ENCODE measurements at places on chromosomes 6 and 20.
A peak's percentile ranks its signal among the peaks of the same experiment; 100 is the strongest.

DNA sequence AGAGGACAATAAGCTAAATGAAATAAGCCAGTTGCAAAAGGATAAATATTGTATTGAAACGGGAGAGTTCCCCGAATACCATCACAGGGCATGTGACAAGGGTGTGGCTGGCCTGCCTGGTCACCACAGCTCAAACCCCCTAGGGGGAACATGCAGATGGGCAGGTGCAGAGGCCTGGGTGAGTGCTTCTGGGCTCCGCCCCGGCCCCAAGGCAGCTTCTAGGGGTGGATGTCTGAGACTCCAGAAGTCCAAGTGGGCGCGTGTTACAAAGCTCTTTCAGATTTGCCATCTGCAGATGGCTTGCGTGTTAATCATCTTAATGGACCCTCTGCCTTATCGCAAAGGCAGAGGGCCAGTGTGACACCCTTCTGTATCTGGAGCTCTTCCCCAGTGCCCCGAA lies 559.2 kb upstream of the IMPG1 start:
- no peak for DNase-seq

GRCh38 chr6:106512968-106513574 lies 116.2 kb downstream of the RTN4IP1 start:
- DNase-seq, result no peak

DNA sequence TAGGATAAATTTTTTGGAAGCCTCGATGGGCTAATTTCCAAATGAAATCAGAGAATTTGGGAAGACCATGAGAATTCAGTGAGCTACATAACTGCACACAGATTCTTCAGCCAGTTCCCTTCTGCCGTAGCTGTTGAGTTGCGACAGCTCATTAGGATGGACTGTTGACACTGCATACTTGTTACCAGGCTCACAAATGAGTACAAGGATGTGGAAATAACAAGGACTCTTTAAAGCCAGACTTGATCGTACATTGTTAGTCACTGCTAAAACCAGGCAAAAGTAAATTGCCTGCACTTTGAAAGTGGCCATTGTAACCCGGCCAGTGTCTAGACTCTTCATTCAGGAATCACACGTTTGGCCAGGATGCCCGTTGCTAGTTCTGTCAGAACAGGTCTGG lies 37.0 kb downstream of the NDUFAF5 start:
- no peak for DNase-seq

GRCh38 chr6:157068691-157069324 lies 254.5 kb downstream of the TMEM242 start:
- no peak for DNase-seq

- no peak for DNase-seq
Observed at GRCh38 chr20:38270869-38271605, 10.5 kb upstream of the KIAA1755 start.

GRCh38 chr6:113723182-113723581 lies 134.0 kb upstream of the MARCKS start:
- DNase-seq, result peak; percentile 25

- no peak for DNase-seq
Observed at GRCh38 chr20:37494796-37495195, 26.3 kb upstream of the NNAT start.

DNA sequence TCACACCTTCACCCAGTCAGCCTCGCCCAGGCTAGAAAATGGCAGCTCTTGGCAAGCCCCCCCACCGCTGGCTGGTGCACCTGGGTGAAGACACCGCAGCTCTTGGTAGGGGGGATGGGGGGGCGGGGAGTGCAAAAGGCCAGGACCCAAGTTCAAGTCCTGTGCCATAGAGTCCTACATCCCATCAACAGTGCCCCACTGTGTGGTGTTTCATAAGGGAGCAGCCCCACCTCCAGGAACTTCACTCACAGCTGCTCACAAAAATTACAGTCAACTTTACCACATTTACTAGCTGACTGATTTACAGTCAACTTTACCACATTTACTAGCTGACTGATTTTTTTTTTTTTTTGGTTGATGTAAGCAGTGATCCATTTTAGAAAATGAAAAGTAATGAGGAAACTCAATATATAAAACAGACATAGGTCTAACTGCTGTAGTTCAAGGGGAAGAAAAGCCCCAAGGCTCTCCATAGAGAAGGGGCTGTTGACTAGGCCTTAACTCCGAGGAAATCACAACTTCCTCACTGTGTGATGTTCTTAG lies 208.9 kb upstream of the SNX9 start:
- no peak for DNase-seq

GRCh38 chr6:63897952-63898351 lies 262.4 kb downstream of the PHF3 start:
- no peak for DNase-seq

GRCh38 chr6:111096246-111096645 lies 8.9 kb downstream of the SLC16A10 start:
- DNase-seq, result no peak

GRCh38 chr6:44044940-44045671 lies 82.1 kb downstream of the MRPL14 start:
- no peak for DNase-seq

- DNase-seq, result no peak
Observed at GRCh38 chr6:168027521-168027920, 30.1 kb downstream of the KIF25 start.

GRCh38 chr20:47524015-47524784 lies 22.5 kb downstream of the NCOA3 start:
- no peak for DNase-seq

DNA sequence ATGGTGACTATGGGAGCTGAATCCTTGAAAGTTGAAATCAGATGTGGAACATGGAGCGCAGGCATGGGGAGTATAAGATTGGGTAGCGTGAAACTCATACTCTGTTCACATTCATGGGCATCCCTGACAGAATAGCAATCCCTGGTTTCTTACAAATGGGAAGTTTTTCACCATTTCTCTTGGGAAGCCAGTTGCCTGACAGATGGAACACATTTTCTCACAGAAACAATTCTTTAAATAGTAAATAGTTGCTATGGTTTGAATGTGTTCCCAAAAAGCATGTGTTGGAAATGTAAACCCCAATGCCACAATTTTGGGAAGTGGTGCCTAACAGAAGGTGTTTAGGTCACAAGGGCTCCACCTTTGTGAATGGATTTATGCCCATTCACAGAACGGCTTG lies 262.8 kb upstream of the HS3ST5 start:
- DNase-seq, result no peak

DNA sequence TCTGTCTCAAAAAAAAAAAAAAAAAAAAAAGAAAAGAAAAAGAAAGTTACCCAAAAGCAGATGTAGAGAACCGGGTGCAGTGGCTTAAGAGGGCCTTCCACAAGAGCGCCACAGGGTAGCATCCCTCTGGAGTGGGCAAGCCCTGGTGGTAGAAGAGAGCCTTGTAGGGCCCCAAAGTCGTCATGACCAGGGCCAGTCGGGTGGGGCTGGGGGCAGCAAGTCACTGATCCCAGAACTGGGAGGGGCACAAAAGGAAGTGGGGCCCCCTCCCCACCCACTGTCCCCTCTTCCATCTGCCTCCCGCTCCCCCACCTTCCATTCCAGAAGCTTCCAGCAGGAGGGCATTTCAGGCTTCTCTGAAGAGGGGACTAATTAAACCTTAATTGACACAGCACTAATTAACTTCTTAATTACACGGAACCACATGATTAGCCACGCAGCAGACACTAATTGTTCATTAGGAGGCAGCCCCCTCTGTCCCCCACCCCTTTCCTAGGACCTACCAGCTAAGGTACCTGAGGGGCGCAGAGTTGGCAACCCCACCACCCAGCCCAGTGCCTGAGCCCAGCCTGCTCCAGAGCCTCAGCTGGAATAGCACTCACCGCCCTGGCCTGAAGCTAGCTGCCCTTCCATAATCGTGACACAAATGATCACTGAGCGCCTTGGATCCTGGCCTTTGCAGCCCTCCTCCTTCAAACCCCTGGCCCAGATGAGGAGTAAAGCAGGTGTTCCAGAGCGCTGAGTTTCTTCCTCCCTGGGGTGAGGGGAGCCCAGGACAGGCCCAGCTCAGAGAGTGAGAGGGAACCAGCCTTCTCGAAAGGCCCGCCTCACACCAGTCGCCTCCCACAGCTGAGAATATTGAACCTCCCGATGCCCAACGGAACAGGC lies 34.8 kb downstream of the MDFI start:
- no peak for DNase-seq

GRCh38 chr6:16338577-16339264 lies 100.3 kb downstream of the GMPR start:
- no peak for DNase-seq

- DNase-seq, result no peak
Observed at GRCh38 chr6:166935353-166935752, 21.0 kb downstream of the RNASET2 start.

- DNase-seq, result no peak
Observed at GRCh38 chr20:46694484-46694883, 5.2 kb upstream of the TP53RK start.

Measured in spinal cord (tissue), 10 donors.